ENCODE measurements at places on chromosomes 7 and 10.

GRCh38 chr10:266974-267425, 131.7 kb downstream of the ZMYND11 start:
- DNase-seq: no peak

DNA sequence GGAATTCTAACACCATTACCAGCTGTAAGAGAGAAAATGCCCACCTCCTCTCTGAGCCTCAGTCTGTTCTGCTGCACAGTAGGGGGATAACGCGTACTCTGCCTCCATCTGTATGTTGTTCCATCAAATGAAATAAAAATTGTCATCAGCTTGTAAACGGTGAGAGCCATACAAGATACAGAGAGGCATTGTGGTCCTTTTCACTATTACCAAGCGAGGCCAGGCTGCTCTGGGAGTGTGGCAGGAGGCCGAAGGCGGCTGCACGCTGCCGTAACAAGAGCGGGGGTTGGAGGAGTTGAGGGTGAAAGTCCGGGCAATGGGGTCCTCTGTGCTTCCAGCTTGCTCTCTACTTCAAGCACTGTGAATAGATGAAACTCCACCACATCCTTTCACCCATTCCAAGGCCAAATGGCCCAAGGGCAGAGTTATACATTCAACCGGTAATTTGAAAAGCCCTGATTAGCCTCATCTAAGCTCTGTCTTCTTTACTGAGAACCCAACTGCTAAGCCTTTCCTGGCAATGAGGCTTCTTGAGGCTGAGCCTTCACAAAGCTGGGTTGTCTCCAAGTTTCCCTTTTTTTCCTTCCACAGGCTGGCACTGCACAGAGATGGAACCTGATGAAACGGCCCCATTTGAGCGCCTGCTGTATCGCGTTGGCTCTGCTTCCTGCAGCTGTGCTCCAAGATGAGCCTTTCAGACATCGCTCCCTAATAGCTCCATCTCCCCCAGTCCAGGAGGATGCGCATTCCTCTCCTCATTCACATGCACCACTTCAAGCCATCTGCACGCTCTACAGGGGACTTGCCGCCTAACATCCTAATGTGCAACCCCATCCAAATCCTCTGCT, 47.2 kb downstream of the PYROXD2 start:
- DNase-seq: no peak

GRCh38 chr10:43073721-43074120, 3.1 kb upstream of the RET start:
- DNase-seq: no peak

DNA sequence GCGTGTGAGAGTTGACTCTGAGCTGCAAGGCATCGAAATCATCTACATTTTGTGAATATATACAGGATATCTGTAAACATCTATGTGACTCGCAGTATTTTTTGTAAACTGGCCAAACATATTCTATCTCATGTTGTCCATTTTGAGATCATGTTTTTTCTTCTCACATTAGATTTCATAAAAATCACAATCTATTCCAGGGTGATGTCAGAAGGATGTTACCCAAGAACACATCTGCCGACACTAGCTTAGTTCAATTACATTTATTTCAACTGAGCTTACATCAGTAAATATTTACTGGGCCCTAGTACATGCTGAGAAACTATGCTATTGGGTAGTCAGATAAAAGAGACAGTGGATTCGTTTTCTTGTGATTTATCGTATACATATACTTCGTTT, 2.5 kb upstream of the BUB3 start:
- no peak for DNase-seq

DNA sequence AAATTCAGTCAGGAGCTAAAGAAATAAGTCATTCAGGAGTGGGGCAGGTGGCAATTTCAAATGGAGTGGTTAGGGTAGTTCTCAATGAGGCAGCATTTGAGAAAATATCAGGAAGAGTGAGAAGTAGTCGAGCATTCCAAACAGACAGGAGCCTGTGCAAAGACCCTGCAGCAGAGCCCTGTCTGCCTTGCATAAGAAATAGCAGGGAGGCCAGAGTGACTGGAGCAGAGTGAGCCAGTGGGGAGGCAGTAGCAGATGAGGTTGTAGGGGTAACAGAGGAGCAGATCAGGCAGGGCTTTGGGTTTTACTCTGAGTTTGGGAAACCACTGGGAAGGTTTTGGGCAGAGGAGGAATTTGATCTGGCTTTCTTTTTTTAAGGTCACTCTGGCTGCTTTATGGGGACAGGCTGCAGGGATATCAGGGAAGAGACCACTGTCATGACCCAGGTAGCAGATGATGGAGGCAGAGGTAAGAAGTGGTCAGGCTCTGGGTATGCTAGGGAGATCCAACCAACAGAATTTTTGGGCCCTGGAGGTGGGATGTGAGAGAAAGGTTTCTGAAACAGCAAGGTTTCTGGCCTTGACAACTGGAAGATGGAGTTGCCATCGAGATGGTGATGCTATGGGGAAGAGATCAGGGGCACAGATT, 1.3 kb upstream of the BLVRA start:
- DNase-seq: no peak

DNA sequence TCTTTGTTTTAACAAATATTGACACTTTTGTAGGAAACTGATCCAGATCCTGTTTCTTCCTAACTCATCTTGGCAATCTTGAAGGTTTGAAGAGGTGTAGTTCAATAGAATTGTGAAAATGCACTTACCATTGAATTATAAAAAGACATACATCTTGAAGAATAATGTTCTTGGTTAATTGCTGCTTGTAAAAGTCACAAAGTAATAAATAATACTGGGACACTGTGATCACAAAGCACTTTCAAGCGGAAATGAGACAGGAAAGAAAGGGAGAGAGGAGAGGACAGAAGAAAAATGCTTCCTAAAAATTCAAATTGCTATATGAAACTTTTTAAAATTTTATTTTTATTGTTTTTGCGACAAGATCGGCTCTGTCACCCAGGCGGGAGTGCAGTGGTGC, 15.2 kb upstream of the NFE2L3 start:
- no peak for DNase-seq

DNA sequence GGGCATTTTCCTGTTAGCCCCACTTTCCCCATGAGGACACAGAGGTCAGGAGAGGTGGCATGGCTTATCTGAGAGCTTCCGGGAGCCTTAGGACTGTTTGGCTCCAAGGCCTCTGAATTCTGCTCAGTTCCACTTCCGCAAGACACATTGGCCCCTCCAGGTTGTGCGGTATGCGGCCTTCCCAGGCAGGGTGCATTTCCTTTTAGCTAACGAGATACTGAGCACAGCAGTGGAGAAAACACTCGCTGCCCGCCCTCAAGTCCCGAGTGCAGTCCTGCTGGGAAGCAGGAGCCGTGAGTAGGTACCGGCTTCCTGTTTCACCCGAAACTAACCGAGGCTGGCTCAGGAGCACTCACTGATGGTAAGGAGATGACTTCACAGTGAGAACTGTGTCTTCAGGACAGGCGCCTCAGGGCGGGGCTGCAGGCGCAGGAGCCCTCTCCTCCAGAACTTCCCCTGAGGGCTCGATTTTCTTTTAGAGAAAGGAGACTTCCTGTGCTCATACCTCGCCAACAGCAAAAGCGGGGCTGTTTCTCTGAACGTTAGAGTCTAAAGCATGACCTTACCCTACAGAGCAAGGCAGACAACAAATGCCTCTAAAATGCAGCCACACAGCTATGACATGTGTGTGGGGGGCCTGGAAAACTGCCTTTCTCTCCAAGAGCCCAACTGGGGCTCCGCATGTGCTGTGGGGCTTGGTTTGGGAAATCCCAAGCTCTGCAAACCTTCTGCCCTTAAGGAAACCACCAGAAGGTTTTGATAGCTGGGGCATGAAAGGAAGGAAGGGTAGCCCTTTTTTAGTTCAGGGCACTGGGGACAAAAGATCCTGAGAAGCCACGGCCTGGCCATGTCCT, 25.9 kb downstream of the RGS10 start:
- DNase-seq: peak; percentile 83

DNA sequence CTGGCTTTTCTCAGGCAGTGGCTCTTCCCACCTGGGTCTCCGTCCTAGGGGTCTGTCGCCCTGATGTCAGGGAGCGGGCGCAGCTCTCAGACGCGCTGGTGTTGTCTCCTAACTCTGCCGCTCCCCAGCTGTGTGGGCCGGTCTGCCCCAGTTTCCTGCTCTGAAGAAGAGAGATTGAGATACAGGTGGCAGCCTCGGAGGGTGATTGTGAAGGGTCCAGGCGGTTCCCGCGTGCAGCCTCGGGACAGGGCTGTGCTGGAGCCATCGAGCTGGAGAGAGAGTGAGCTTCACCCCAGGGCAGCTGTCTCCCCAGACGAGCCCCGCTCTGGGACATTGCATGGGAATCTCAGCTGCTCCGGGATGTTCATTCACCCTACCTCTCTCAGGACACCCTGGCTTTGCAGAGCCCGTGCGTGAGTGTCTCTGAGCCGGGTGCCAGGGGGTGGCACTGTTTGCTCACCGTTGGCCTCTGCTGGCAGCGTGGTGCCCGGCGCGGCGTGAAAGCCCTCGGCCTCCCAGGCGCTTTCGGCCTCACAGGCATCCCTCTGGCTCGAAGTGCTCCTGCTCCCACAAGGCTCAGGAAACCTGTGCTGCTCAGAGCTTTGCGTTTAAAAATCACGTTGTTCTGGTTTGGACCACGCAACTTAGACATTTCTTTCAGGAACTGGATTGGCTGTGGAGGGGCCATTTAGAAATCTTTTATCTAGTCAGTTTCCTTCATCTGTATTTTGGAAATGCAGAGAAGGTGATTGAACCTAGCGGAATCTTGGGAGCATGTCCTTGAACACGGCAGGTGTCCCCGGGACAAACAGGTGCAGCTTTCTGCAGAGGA, 33.8 kb upstream of the ZFAND2A start:
- DNase-seq: no peak
